Naive thymus-derived CD4-positive, alpha-beta T cell (primary cell): ENCODE measurements at places on chromosomes 5 and 9.

- no peak for DNase-seq
- H3K27ac ChIP-seq: no peak overlapping the region
- H3K36me3 ChIP-seq: no peaks in the 10 kb centered on the region
- H3K4me1 ChIP-seq: no peaks in the 10 kb centered on the region
These were observed 24.6 kb upstream of the SVEP1 start for GRCh38 chr9:110604171-110604601.

DNA sequence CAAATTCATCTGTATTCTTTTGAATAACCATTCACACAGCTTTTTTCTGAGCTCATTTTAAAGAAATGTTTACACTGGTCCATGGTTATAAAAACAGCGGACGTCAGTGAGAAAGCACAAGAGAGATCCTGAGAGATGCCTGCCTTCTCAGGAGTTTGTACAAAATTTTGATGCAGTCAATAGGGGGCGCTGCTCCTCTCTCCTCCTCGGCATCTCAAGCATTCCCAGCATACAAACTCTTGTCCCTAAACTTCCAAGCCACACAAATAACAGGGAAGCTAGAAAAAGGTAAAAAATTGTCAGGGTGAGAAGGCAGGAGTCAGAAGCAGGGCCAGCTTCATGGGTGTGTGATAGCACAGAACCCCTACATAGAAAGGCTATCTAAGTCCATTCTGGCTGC lies 11.2 kb upstream of the CCDC152 start:
- H3K36me3 ChIP-seq: no peaks in the 10 kb centered on the region
- no peak overlapping the region for H3K4me3 ChIP-seq
- DNase-seq: no peak
- no peaks in the 10 kb centered on the region for H3K27me3 ChIP-seq

DNA sequence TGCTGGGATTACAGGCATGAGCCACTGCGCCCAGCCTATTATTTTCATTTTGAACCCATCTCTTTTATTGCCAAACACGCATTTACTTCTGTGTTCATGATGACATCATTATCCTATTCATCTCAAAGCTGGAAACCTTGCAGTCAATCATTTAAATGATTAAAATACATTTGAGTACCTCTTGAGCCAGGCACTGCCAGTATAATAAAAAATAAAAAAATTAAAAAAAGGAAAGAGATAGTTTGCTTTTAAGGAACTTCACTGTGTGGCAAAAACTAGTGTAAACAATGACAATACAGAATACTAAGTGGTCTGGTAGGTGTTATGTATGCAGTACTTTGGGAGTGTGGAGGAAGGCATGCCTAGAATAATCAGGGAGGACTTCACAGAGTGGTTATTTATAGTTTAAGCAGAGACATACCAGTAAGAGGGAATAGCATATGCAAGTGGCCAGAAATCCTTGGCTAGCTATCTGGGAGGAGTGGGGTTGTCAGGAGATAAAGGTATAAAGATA lies 8.6 kb downstream of the NSD1 start:
- H3K4me1 ChIP-seq: peaks cover 23% of the 10 kb centered on the region
- DNase-seq: no peak
- H3K4me3 ChIP-seq: no peak overlapping the region
- H3K27me3 ChIP-seq: no peaks in the 10 kb centered on the region
- H3K27ac ChIP-seq: no peak overlapping the region
- peaks cover 34% of the 10 kb centered on the region for H3K36me3 ChIP-seq

GRCh38 chr5:75839547-75839946 lies 122.3 kb upstream of the POC5 start:
- H3K4me3 ChIP-seq: no peak overlapping the region
- no peaks in the 10 kb centered on the region for H3K36me3 ChIP-seq
- no peak overlapping the region for H3K27ac ChIP-seq

- H3K4me3 ChIP-seq: no peak overlapping the region
- H3K4me1 ChIP-seq: peaks cover 32% of the 10 kb centered on the region
- peak; percentile 71 for DNase-seq
- H3K27ac ChIP-seq: peak overlapping the region; percentile 64
These were observed 8.9 kb upstream of the ENTPD8 start for GRCh38 chr9:137449931-137450538.

DNA sequence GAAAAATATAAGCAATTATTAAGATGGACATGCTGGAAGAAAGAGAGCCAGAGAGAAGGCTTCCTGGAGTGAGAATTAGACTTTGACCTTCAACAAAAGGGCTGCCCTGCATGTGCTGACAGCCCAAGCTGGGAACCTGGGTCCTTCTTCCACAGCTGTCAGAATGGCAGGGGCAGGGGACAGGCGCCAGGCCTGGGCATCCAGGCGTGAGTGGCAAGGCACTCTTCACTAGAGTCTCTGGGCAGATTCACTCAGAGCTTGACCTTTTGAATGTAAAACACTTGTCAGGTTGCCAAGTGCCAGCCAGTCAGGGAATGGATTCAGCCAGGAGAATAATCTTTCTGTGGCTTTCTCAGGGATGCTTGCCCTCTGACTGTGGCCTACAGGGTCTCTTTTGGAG lies 119.1 kb upstream of the CLINT1 start:
- no peak overlapping the region for H3K27ac ChIP-seq
- H3K4me1 ChIP-seq: no peaks in the 10 kb centered on the region
- no peak for DNase-seq
- no peak overlapping the region for H3K4me3 ChIP-seq
- H3K27me3 ChIP-seq: no peaks in the 10 kb centered on the region
